CD4-positive, alpha-beta T cell treated with Interleukin-1 beta for 1 hour (primary cell): ENCODE measurements at places on chromosomes 2 and 18.

GRCh38 chr2:55768991-55769390 lies 75.3 kb upstream of the PNPT1 start:
- no peak for DNase-seq

GRCh38 chr2:119707117-119708087 lies 28.4 kb downstream of the TMEM177 start:
- DNase-seq: no peak

DNA sequence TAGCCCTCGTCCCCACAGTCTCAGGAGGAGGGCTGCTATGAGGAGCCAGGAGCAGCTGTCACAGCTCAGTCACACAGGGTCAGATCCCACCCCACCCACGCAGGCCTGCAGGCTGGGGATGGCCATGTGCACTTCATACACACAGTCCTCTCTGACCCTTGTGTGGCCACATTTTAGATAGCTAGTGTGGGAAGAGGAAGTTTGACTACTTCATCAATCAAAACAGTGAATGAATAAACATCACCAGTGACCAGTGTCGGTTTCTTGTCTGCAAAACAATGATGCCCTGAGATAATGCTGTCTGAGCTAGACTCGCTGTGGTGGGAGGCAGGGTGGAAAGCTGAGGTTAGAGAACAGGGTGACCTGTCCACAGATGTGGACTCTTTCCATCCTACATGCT lies 107.1 kb downstream of the PIEZO2 start:
- DNase-seq: no peak

DNA sequence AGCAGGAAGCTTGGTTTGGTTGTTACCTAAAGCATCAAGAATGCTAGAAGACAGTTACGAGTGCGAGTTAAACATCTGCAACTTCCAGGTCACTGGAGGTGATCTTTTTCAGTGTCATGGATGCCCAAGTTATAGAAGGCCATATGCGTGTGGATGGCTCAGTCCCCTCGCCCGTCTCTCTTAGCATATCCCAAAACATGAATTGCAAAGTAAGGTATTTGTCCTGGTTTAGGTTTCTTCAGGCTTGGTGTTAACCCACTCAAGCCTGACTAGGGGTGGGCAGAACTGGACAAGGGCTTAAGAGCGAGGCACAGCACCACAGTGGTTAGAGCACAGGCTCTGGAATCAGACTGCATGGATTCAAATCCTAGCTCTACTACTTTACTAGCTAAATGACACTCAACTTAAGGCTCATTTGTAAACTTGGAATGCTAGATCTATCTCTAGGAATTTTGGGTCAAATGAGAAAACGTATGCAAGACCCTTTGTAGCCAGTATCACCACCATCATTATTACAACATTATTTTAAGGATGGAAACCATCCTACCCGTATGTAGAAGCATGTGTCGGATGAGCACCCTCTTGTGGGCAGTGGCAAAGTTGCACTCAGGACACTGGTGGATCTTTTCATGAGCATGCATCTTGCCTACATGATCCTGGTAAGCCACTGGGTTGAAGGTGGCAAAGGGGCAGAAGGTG lies 11.2 kb downstream of the ZNF142 start:
- peak; percentile 60 for DNase-seq

- no peak for DNase-seq
Observed at GRCh38 chr18:76678248-76678647, 144.1 kb upstream of the ZNF236 start.
